ENCODE measurements at places on chromosomes 6 and 20.
A peak's percentile ranks its signal among the peaks of the same experiment; 100 is the strongest.

GRCh38 chr6:5506149-5506548, 244.8 kb downstream of the FARS2 start:
- no peak for DNase-seq

- DNase-seq: no peak
Measured at GRCh38 chr6:155162682-155163081, 101.1 kb upstream of the CLDN20 start.

DNA sequence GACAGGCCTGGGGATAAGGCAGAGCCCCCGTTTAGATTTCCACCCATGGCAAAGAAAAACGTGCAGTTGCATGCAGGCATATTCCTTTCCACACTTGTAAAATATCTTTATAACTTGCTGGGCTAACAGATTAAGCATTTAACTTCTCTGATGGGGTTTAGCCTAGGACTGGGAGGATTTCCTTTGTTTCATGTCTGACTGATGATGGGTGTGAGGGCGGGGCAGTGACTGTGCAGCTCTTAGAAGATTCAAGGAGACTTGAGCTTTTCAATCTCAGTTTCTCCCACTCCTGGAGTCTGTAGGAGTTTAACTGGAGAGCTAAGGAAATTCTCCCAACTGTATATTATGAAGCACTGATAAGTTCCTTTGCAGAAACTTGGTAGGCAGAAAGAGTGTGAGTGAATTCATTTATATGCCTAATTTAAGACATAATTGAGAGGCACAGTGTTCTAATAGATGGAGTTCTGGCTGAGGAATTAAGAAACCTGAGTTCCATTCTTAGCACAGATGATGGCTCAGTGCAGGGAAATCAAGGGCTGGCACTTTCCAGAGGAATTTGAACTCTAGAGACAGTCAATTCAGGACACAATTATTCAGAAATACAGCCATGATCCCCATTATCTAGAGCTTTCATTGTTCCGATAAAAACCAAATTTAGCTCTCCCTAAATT, 214.6 kb upstream of the CNR1 start:
- DNase-seq: no peak

DNA sequence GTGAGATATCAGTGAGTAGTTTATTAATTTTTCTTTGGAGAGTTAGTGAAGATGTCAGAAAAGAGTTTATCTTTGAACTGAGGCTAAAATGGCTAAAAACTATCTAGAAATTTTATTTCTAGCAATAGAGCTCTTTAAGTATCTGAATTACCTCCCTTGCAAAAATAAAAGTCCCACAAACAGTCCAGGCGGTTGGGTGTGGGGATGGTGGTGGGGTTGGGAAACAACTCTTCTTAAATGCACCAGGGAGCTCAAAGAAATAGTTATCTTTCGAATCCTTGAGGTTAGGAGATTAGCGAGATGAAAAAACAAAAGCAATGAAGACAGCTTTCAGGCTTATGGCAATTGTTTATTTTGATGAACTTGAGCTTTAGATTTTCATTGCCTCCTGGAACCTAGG, 1299.1 kb upstream of the ADGRB3 start:
- no peak for DNase-seq

- no peak for DNase-seq
Measured at GRCh38 chr20:47708953-47709833, 76.1 kb downstream of the SULF2 start.

DNA sequence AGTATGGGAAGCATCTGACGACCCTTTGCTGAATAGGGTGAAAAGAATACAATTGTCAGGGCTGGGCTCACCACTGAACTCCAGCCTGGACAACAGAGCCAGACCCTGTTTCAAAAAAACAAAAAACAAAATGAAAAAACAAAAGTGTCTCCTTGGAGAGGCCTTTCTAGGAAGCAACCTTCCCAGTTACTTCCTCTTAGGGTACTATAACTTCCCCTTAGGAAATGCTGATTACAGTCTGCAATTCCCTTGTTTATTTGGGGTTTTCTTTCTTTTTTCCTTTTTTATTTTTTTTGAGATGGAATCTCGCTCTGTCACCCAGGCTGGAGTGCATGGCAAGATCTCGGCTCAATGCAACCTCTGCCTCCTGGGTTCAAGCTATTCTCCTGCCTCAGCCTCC, 20.5 kb upstream of the TTPAL start:
- DNase-seq: no peak

DNA sequence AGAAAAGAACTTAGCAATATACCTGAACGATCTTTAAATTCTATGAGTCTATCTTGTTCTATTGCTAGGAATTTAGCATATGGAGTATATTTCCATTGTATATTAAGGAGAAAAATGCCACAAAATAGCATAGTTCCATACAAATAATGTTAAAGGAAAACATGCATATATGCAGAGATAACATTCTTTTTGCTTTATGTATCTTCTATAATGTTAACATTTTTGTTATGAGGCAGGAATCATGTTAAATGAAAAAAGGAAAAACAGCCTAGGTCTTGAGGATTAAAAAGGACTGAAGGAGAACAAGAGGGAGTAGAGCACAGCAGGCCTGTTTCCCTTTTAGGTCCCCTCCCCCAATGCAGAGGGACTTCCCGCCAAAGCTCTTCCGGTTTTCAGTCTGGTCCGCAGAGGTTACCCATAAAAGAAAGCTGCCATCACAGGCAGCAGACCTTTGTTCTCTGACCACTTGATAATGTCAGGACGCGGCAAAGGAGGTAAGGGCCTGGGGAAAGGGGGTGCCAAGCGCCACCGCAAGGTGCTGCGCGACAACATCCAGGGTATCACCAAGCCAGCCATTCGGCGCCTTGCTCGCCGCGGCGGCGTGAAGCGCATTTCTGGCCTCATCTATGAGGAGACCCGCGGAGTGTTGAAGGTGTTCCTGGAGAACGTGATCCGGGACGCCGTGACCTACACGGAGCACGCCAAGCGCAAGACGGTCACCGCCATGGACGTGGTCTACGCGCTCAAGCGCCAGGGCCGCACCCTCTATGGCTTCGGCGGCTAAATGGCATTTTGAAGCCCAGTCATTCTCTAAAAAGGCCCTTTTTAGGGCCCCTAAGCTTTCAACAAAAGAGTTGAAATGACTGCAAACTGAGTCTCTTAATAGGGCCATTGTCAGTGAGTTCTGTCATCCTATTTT, 108.4 kb upstream of the PRSS16 start:
- DNase-seq: peak; percentile 81

DNA sequence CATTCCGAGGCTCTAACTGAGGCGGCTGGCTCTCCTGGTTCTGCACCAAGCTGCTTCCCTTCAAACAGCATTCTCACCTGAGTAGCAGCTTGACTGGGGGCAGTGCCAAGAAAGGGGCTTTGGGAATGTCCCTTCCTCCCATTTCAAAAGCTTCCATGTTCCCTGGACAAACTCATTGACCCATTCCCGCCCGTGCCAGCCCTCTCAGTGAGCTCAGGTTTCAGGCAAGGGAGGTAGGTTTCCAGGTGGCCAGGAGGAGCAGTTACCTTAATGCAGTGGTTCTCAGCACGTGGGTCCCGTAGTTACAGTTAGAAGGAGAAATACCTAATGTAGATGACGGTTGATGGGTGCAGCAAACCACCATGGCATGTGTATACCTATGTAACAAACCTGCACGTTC, 135.2 kb downstream of the ELOVL4 start:
- DNase-seq: no peak

GRCh38 chr6:1641343-1641885, 31.7 kb downstream of the FOXC1 start:
- no peak for DNase-seq

GRCh38 chr20:18007534-18008292, 38.9 kb downstream of the MGME1 start:
- no peak for DNase-seq
